ENCODE measurements at places on chromosomes 6 and 20.
A peak's percentile ranks its signal among the peaks of the same experiment; 100 is the strongest.

- peak; percentile 40 for DNase-seq
These were observed 697 bp downstream of the PPT2 start for GRCh38 chr6:32154514-32155161.

DNA sequence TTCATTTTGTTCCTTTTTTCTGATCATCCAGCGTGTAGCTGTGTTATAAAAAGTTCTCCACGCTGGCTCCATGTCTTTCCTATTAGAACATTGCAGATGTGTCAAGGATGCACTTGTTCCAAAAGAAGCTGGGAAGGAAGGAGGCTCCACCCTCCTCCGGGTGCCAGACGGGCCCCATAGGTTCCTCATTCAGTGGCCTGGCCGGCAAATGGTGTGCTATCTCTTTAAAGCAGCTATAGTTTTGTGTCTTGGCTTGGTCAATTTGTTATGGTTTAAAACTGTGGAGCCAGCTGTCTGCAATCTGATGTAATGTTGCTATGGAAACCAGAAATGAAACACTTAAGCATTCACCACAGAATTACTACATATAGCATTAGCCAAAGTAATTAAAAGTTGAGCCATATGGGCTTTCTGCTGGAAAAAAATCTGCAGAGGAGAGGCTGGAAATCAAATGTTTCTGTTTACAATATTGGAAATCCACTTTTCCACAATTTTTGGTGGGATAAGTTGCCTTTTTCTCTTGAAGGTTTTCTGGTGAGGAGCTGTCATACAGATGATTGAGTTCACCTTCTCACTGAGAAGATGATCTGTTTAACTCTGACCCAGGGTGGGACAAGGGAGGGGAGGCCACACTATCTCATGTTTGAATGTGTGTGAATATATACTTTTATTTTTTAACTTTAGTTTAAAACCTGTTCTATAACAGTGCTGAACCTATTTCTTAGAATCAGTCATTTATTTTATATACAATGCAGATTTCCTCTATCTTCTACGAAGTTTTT lies 167.4 kb downstream of the SASH1 start:
- peak; percentile 50 for DNase-seq

DNA sequence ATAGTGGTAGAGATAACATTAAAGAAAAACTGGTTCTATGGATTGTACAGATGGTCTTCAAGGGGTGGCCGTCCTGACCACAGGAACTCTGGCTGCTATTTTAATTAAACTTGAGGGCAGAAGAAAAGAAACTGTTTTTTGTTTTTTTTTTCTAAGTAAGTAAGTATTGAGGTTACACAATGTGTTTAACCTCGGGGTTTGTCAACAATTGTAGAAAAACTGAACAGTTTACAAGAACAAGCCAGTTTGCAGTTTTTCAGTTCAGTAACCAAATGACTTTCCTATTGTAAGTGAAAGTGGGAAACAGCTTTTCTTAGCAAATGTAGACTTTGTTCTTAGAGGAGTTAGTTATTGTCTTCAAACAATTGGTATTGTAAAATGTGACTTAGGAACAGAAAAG lies 77.0 kb downstream of the PLCB1 start:
- no peak for DNase-seq

GRCh38 chr6:34663831-34664255 lies 32.7 kb downstream of the ILRUN start:
- no peak for DNase-seq

GRCh38 chr6:35497571-35498421 lies 917 bp upstream of the TEAD3 start:
- DNase-seq = no peak

DNA sequence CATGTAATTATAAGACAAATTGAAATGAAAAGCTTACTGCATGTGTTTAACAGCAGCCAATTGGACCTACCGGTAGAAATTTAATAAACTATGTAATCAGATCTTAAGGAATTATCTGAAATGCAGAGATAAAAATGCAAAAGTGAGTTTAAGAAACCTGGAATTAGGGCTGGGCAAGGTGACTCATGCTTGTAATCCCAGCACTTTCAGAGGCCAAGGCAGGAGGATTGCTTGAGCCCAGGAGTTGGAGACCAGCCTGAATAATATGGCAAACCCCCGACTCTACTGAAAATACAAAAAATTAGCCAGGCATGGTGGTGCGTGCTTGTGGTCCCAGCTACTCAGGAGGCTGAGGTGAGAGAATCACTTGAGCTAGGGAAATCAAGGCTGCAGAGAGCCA lies 74.1 kb downstream of the HFE start:
- no peak for DNase-seq

DNA sequence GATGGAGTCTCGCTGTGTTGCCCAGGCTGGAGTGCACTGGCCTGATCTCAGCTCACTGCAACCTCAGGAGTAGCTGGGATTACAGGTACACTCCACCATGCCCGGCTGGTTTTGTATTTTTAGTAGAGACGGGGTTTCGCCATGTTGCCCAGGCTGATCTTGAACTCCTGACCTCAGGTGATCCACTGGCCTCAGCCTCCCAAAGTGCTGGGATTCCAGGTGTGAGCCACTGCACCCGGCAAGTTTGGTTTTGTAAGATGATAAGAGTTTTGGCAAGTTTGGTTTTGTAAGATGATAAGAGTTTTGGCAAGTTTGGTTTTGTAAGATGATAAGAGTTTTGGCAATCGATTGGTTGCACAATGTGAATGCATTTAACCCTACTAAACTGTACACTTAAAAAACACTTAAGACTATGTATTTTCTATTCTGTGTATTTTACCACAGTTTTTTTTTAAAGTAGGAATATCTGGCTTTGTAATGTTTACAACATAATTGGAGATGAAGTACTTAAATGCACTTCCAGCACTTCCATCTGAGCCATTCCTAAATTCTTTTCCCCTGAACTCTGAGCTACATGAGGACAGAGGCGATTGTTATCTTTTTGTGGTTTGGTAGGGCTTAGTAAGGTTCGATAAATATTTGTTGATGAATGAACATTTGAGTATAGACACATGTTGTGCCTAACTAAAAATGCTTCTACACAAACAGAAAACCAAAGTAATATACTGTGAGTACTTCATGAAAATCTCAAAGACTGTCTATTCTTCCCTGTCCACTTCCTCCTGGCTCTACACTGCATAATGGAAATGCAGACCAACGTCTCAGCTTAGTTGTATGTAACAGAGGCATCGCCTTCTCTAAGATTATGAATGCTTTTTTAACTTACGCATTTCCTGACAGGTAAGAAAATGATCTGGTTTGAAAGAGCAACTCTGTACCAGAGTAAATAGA lies 18.8 kb downstream of the SAMHD1 start:
- no peak for DNase-seq

DNA sequence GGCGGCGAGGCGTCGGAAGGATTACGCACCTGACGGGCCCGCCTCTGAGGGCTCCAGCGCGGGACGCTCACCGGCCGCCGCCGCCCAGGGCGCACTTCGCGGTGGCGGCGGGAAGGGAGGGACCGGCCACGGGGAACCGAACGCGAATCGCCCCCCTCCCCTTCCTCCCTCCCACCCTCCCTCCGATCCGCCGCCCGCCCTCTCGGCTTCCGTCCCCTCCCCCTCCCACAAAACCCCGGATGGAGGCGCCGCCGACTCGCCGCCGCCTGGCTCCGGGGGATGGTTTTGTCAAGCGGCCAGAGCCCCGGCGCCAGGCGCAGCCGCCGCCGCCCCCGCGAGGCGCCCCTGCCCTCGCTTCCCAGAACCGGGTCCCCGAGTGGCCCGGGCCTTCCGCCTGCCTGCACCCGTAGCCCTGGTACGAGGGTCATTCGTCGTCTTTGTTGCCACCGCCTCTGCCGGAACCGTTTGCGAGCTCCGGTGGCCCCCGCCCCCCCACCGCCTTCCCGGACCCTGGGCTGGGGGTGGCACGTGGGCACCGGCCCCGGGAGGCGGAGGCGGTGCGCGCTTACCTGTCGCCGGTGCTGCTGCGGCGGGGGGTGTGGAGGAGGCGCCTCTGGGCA lies 398 bp downstream of the ZBTB2 start:
- peak; percentile 35 for DNase-seq

GRCh38 chr6:84013354-84013753 lies 20.2 kb upstream of the MRAP2 start:
- DNase-seq = no peak

GRCh38 chr20:20814685-20815084 lies 102.2 kb upstream of the RALGAPA2 start:
- no peak for DNase-seq

DNA sequence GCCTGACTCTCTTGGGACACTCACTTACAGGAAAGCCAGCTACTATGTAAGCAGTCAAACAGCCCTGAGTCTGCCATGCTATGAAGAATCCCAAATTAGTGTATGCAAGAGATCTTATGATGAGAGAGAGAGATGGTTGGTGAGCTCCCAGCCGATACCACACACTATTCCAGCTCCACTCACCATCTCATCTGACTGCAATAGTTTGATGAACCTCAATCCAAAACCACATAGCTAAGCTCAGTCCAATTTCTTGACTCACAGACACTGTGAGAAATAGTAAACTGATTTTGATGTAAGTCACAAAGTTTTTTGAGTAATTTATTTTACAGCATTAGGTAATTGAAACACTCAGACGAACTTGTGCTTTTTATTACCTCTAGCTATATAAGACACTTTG lies 441.4 kb downstream of the COL12A1 start:
- no peak for DNase-seq

DNA sequence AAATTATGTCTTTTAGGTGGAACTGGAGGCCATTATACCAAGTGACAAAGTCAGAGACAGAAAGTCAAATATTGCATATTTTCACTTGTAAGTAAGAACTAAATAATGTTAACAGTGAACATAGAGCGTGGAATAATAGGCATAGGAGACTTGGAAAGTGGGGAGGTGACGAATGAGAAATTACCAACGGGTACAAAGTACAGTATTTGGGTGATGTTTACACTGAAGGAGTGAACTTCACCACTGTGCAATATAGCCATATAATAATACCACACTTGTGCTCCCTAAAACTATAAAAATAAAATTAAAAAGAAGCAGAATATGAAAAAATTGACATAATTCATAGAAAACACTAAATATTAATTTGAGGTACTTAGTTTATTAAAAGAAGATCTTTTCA lies 14.9 kb downstream of the EYS start:
- DNase-seq = no peak

- no peak for DNase-seq
These were observed 29.5 kb downstream of the LYRM4 start for GRCh38 chr6:5231289-5231688.

DNA sequence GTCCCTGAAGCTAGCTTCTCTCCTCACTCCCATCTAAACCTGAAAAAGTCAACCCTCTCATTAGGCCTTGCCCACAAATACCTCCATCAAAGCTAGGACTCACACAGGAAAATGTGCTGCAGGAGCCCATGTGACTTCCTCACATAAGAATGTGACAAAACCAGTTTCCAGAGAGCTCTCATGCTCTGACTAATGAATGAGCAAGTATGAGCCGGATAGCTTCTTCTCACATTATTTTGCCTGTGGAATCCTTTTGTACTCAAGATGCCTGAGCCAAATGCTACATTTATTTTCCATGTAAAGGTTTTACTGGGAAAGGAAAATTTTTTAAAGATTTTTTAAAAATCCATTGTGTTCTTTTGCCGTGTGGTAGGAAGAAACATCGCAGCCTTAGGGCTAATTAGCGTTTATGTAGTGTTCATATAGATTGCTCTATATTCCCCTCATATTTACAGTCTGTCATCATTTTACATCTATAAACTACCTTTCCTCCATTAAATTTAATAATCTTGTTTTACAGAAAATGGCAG lies 68.6 kb upstream of the CCN6 start:
- DNase-seq = peak; percentile 83

DNA sequence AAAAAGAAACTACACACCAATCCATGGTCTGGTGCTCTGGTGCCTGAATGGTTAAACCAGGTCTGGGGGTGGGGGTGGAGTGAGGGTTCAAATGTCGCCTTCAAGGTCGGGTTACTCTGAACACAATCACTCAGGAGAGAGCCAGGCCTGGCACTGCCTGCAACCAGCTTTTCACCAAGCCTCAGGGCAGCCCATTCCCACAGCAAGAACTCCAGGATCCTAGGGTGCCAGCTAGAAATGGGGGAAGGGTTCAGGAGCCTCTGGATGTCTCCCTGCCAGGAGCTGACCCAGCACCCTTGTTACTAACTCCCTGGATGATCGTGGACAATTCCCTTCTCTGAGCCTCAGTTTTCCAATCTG lies 6.7 kb downstream of the SDC4 start:
- DNase-seq = no peak

DNA sequence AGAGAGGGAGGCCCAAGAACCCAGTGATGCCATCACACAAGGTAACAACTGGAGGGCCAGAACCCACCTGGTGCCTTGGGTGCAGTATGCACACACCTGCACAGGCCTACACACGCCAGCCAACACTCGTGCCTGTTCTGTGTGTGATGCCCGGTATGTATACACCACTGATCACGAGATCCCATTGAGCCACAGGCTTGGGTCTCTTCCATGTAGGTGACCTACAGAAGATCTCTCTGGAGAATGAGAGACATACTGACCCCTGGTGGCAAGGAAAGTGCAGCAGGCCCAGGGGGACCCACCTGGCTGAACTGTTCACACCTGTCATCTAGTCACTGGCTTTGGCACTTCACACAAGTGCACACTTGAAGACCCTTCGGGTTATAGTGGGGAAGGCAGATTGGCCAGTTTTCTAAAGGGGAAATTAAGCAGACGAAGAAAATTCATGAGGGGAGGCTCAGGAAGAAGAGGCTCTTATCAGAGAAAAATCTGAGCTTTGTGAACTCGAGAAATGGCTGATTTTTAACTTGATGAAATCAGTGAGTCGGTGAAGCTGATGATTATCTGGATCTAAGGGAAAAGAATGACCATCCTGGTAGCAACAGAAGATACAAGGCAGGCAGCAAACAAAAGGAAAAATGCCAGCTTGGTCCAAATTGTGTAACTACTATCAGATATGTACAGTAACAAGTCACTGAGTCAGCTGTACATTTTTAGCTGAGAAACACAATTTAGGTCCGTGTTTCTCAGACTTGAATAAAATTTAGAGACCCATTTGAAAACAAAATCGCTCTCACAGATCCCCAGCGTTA lies 69.1 kb upstream of the PBOV1 start:
- peak; percentile 3 for DNase-seq

GRCh38 chr6:164108092-164108491 lies 693.6 kb downstream of the QKI start:
- DNase-seq = no peak

GRCh38 chr20:33859157-33859695 lies 48.1 kb downstream of the CHMP4B start:
- DNase-seq = no peak
